Skeletal muscle cell (primary cell): ENCODE measurements at places on chromosomes 4 and X.
A peak's percentile ranks its signal among the peaks of the same experiment; 100 is the strongest.

- no peak for DNase-seq
These were observed 719.2 kb upstream of the TENM3 start for GRCh38 chr4:181523973-181524372.

DNA sequence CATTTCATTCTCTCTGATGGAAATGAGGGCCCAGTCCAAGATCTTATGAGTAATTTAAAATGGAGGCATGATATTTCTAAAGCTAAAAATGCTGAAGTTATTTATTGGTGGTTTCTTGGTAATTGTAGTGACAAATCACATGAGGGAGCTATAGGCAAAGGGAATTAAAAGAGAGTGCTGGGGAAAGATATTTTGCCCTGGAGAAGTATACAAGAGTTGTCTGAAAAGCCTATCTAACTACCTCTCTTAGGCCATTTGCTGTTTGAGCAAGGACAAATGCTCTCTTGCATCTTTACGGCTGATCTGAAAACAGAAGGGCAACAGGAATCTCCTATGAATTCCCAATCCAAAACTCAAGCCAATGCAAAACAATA, 89.4 kb downstream of the FMR1NB start:
- no peak for DNase-seq

DNA sequence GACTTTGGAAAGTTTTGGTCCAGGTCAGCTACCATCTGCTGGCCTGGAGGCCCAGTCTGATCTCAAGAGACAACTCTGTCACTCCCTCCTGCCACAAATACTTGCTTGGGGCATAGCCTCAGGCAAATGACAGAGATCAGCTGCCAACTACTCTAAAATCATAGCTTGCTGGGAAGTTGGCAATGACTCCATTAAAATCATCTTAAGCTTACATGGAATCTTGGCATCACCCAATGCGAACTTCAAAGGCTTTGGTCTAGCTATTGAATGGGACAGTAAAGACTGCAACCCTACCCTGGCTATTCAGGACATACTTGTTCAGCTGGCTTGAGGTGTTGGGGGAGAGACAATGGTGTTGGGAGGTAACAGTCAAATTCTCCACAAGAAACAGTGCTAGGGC, 7.0 kb upstream of the USO1 start:
- DNase-seq: no peak

- DNase-seq: no peak
These were observed 15.0 kb downstream of the RPS6KA3 start for GRCh38 chrX:20251691-20252090.

DNA sequence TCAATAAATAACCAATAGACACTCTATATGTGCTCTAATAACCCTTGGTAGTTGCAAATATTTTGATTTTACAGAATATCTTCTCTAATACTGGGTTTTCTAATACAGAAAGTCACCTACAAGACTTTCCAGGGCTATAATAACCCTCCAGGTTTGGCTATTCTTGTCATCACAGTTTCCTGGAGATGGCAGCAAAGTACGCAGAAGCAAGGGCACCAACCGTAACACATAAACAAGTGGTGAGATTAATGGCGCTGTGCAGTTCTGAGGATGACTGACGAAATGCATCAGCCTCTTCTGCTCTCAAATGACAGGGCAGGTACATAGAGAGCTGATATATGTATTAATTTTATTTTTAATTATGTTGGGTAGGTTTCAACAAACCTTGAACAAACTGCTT, 122.4 kb downstream of the C4orf33 start:
- DNase-seq: no peak

DNA sequence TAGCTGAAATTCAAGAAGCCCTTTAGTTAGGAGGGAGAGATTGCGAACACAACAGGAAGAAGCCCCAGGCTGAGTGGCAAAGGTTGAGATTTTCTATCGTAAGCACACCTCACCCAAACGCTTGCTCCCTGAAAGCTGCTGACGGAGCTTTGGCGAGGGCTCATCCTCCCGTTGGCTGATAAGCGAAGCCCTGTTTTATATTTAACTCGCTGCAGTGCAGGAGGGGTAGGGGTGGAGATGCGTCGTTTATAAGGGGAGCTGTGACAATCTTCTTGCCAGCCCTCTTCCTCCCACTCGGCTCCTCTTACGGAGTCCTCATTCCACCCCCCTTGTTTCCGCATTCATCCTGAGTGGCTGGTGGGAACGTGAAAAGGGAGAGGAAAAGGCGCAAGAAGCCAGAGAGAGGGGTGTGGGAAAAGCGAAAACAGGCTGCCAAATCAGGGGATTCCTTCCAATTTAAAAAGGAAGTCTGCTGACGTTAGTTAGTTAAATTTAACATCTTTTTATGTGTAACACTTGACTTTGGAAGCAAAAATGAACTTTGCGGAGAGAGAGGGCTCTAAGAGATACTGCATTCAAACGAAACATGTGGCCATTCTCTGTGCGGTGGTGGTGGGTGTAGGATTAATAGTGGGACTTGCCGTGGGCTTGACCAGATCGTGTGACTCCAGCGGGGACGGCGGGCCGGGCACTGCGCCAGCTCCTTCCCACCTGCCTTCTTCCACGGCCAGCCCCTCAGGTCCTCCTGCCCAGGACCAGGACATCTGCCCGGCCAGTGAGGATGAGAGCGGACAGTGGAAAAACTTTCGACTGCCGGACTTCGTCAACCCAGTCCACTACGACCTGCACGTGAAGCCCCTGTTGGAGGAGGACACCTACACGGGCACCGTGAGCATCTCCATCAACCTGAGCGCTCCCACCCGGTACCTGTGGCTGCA, at the start of gene ENPEP:
ENPEP (plus strand) TSS at position 275 of the 938 bp plus-strand sequence; CDS start at position 535, 260 bp downstream.
- peak; percentile 67 for DNase-seq

GRCh38 chr4:119209077-119209476, 3.4 kb upstream of the USP53 start:
- DNase-seq: peak; percentile 91

DNA sequence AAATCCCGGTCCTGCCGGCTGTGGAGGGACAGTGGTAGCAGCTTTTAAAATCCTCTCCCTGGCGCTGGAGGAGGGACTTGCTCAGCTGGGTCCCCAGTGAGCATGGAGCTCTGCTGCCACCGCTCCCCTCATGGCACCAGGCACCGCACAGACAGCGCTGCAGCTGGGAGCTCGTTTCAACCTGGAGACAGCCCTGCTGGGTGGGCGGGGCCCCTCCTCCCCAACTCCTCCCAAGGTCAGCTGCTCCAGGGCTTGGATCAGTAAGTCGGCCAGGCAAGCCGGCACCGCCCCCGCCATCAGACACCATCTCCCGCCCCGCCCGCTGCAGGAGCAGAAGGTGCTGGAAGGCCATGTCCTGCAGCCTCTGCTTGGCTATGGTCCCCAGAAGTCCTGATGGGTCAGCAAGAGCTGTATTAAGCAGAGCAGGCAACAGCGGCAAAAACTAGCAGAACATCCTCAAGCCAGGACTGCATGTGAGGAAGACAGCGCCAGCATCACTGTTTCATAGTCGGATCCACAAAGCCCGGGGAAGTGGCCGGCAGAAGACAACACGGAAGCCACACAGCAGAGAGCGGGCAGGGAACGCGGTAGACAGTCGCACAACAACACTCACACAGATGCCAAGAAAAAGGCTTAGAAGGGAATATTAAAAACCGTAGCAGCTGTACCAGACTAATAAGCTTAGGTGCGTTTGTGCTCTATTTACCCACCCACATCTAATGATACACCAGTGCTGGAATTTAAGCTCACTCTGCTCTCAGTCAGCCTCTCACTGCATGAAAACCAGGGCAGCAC, 16.2 kb downstream of the ZFYVE28 start:
- no peak for DNase-seq

DNA sequence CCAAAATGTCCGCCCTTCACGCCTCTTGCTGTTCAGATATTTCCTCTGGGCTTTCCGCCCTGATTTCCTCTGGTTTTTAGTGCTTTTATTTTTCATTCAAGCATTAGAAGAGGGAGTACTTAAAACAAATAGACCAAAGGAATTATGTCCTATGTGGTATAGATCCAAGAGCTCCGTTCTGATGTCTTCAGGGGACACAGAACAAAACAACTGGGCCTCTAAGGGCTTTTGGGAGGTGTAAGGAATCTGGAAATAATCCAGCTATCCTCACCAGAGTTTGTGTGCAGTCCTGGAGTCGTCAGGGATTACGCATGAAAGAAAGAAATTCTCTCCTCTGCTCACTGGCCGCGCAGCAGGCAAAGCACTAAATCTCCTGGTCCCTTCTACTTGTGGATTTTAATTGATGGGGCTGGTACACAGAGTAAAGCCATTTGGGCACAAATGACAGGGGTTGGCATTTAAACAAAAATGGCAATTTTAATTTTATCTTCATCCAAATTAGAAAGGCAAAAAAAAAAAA, 999.2 kb downstream of the ADGRL3 start:
- DNase-seq: no peak

DNA sequence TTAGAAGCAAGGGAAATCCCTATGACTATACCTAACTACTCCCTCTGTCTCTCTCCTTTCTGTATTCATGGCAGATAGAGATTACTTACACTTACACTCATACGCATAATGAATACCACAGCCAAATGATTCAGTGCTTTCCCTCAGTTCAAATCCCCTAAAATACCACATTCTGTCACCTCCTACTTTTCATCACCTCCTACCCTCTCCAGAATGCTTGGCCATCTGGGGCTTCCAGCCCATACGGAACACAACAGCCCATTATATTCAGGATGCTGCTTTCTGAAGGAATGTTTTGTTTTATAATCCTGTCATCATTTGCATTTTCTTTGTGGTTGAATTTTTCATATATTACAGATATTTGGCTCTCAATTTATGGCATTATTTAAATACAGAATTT, 361.6 kb downstream of the GRIA2 start:
- no peak for DNase-seq

DNA sequence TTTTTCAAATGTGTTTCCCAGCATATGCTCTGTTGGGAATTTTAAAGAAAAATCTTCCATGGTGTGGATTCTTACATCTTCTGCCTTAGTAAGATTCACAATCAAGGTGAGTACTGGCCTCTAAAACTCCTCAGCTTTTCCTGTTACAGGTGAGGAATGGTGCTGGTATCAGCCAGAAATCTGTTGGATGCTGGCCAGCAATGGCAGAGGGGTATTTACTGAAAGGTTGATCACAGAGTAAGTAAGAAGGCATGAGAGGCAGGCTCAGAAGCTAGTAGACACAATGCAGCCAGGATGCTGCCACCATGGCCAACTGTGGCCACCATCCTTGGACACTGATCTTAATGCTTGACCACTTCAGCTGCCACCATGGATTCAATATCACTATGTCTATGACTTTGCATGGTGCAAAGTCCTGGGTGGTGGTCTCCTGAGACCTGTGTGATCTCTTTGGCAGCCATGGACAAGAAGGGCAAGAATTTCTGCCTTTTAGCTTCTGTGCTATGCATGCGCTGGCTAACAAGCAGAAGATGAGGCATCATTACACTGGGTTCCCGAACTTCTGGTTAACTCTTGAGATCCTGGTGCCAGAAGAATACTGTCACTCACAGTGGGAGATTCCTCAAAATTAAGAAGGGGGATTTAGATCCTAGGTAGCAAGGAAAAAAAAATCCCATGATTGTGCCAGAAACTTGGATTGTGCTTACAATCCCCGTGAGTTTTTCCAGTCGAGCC, 60.2 kb downstream of the CHRNA9 start:
- no peak for DNase-seq

DNA sequence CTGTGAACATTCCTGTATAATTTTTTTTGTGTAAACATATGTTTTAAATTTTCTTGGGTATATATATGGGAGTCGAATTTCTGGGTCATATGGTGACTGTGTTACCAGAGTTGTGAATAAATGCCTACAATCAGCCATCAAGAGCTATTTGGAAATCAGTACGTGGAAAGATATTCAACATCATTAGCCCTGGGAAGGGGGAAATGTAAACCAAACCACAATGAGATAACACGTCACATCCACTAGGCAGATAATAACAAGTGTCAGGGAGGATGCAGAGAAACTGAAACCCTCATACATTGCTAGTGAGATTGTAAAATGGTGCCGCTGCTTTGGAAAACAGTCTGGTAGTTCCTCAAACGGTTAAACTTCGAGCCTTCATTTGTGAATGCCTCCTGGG, 43.9 kb downstream of the LUZP4 start:
- no peak for DNase-seq

- DNase-seq: no peak
These were observed 125.6 kb downstream of the ARSF start for GRCh38 chrX:3166670-3167455.

DNA sequence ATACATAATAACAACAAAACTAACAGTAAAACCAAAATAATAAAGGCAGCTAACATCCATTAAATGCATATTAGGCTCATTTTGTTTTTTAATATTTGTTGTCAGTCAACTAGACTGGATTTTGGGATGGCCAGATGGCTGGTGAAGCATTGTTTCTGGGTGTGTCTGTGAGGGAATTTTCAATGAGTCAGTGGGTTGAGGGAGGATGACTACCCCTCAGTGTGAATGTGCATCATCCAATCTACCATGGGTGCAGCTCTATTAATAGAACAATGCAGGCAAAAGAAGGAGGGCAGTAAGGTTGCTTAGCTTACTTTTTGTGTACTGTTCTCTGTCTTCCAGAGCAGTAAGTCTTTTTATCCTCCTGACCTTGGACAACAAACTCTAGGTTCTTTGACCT, 484.2 kb upstream of the HS3ST1 start:
- no peak for DNase-seq

DNA sequence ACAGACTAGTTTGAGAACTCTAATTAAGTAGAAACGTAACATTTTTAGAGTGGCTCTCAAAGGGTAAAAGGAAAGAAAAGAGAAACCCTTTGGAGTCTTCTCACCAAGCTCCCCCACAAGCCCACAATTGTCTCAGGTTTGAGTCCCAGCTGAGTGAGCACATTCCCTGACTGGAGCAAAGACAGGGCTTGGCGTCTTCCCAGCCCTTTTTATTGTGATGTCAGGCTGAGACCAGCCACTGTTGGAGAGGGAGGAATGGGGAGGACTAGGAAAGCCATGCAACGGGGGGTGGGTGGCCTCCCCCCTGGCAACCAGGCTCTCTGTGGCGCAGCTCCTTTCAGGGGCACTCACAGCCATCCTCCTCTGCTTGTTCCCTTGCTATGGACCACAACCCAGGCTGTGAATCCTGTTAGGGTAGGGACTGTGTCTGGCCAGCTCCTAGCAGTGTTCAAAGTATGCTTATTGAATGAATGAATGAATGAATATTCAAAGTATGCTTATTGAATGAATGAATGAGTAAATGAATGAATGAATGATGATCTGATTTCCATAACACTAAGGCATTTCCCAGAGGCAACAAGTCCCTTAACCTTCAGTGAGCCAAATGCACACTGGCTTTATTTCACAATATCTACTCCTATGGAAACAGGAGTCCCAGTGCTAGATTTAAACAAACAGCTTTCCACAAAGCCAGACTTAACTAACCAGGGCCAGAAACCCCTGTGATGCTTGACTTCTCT, 413.3 kb downstream of the MID1IP1 start:
- no peak for DNase-seq

GRCh38 chr4:175633310-175633709, 178.8 kb downstream of the GPM6A start:
- DNase-seq: no peak

DNA sequence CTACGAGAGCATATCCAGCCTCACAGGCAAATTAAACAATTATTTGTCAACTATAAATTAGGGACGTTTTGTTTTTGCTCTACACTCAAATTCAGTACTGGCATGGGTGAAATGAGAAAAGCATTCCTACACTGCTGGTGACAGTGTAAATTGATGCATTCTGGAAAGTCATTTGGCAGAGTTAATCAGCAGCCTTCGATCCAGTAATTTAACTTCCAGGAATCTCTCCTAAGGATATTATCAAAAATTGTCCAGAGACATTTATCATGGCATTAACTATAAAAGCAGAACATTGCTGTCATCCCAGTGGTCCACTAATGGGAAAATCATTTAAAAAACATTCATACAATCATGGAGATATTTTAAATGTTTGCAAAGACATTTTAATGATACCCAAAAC, 67.5 kb upstream of the MMAA start:
- DNase-seq: no peak
